Stimulated activated CD8-positive, alpha-beta memory T cell treated with anti-CD3 and anti-CD28 coated beads, Interleukin-7, amount 100 ng/mL, for 1 hour (primary cell): ENCODE measurements at places on chromosomes 2 and 18.

DNA sequence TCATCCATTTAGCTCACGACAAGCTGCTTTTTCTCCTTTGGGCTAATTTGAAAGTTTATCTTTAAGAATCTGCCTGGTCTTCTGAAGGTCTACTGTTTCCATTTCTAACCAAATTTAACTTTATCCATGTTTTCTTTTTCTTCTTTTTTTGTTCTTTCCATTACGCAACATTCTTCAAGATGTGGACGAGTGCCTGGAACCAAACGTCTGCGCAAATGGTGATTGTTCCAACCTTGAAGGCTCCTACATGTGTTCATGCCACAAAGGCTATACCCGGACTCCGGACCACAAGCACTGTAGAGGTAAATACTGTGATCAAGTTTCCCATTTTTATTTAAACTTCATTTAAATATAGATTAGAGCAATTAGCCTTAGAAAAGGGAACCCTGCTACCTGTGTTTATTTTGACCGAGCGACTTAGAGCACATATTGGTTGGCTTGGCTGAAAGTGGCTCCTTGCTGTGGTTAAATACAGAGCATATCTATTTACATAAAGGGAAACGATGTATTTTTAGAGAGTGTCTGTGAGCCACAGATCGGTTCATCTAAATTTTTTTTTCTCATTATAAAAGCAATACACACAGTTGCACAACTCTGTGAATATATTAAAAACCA, 183.4 kb upstream of the RASGRP3 start:
- no peak for DNase-seq

GRCh38 chr2:72605836-72606442, 219.9 kb downstream of the EXOC6B start:
- no peak for DNase-seq

DNA sequence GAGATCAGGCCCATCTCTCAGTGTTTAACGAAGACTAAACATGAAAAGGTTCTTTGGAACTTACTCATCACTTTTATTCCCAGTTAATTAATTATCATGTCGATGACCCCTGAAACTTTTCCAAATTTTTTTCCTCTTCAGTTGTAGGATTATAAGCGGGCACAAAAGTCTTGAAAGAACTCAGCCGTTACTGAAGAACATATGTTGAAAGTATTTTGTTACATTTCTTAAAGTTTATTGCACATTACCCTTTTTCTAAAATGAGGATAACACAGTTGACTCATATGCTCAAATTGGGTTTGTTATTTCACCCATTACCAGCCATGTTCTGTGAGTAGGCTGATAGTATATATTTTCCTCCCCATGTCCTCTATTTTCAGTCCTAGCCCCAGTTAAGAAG, 75.9 kb upstream of the COL3A1 start:
- DNase-seq = no peak

- no peak for DNase-seq
These were observed 24.2 kb downstream of the OLA1 start for GRCh38 chr2:174224125-174224524.

DNA sequence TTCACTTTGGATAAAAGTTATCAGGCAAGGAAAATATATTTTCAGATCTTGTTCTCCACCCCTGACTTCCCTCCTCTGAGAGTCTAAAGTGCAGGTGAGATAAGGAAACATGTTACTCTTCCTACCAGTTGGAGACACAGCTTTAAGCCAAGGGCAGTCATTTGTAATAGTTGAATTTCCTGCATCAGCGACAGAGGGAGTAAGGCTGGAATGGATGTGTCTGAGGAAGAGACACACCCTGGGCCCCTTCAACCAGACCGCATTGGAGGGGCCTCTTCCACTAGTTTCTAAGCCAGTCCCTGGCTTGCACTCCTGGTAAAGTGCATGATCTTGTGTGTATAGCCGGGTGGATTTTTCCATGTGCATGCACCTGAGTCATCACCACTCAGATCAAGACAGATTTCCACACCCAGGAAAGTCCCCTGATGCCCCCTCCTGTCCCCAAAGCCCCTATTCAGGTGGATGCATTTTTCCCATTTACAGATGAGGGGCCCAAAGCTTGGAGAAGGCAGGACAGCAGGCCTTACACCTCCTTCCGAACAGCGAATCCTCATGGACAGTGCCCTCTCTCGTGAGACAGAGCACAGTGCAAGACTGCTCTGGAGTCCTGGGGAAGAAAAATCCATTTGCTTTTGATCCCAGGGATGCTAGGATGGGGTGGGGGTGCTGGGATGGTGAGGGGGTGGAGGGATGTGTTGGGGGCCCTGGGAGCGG, 66.7 kb upstream of the SH3RF3 start:
- DNase-seq = no peak

- no peak for DNase-seq
These were observed 64.8 kb upstream of the DARS1 start for GRCh38 chr2:136049991-136050920.

GRCh38 chr2:25521665-25522387, 151.6 kb downstream of the DTNB start:
- DNase-seq = no peak

DNA sequence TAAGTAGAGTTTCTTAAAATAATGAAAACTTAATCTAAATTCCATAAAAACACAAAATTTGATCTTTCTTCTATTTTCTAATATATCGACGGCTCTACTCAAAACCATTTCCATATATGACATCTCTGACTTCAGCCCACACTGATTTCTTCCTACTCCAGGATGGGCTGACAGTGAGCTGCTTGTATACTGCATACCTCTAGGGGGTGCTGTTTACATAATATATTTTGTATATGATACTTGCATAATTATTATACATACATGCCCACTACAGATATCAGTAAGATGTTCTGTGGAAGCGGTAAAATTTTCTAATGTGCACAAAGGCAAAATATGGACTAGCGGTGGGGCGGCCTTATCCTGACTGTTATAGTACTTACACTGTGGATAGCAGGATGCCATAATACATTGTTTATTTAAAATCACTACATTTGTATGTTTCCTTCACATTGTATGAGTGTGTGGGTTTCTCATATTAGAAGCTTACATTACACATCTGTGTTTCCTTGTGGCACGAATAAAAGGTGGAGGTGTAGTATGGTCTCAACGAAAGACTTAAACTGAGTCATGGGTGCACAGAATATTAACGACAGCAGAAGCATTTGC, 66.1 kb upstream of the NXPH2 start:
- no peak for DNase-seq

GRCh38 chr2:11406267-11406957, 59.5 kb downstream of the E2F6 start:
- DNase-seq = no peak

DNA sequence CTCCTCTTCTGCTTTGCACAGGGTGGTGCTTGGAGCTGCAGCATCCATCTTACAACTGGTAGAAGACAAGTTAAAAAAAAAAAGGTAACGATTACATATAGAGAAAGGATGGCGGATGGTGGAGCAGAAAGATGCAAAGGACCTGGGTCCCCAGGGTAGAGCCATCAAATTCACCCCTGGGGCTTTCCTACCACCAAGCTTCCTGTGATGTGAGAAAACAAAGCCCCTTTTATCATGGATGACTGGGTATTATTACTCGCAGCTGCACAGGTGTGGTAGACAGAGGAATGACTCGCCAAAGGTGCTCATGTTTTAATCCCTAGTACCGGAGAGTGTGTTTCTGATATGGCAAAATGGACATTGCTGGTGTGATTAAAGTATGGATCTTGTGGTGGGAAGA, 1.3 kb upstream of the ACOXL start:
- DNase-seq = no peak

DNA sequence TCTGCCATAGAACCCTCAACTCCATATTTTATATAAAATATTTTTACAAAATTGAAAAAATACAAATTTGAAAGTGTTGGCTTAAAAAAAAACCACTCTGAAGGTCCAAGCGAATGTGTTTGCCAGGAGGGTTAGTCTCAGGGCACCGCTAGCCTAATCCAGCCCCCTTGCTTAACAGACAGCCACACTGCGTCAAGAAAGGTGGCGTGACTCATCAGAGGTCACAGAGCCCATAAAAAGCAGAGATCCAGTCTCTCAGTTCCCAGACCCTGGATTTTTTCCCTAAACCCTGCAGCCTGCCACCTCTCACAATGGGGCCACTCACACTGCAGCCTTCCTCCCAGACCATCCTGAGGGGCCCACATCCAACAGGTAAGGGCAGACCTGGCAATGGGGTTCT, 3.9 kb upstream of the TNS1 start:
- no peak for DNase-seq
